ENCODE measurements at places on chromosomes 7 and 10. TPM values are rescaled to one million over a fixed set of nuclear protein-coding genes. Genes with fewer than 3 reads are reported as not detected.

Gene VWC2
- 8.0 TPM for total RNA-seq

Gene UCMA
- total RNA-seq, result not detected

Gene SPDYE9
- not detected for total RNA-seq

Gene LIPN
- not detected for total RNA-seq

Gene UNC5B
- total RNA-seq, result 13.1 TPM

Gene COL1A2
- 96.6 TPM for total RNA-seq

Gene WASHC2C
- total RNA-seq, result 30.2 TPM

Gene PODXL
- 59.0 TPM for total RNA-seq

Gene TBC1D12
- 4.6 TPM for total RNA-seq

DNA sequence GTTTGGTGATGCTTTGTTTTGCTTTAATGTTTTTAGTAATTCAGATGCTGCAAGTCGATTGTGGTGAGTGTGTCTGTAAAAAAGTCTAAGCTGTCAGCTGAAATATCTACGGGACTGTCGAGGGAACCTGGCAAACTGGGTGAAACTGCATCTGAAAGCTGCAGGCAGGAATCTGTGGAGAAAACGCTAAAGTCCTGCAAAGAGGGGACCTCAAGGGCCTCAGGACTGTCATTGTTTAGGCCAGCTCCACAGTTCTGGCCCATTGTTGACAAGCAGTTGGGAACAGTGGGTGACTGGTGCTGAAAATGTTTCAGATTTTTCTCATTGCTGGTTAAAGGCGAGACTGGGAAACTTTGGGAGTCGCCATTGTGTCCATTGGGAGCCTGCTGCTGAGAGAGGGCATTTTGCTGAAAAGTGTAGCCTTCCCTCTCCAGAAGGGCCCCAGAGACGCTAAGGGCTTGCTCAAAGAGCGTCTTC, 1.8 kb downstream of the HOXA2 start:
- DNase-seq, result no peak

DNA sequence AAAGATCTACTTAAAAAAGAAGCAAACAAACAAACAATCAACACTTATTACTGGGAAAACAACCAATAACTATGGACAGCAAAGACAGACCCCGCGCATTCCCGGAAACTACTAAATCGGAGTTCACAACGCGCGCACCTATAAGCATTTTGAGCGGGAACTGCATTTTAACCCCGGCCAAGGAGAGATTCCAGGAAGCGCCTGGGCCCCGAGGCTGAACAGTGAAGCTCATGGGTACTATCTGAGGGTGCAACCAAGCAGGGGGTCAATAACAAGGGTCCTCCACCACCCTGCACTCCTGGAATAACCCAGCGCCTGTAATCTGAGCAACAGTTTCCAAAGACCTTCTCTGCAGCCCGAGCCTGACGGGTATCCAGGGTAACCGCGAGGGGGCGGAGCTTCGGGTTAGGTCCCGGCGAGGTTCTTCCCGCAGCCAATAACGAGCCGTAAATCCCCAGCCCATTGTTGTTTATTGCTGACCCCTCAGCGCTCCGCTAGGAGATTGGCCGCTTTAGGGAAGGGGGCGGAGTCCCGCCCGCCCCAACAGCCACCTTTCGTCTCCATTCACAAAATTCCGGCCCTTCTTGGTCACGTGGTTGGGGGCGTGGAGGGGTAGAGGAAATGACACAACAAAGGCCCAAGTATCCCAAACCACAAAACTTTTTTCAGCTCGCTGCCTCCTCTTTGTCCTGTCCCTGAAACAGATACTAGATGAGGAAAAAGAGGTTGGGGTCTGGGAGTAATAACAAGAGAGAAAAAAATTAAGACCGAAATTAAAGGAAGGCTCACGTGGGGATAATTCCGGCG, 1.7 kb upstream of the ETV1 start:
- DNase-seq, result peak; percentile 97

DNA sequence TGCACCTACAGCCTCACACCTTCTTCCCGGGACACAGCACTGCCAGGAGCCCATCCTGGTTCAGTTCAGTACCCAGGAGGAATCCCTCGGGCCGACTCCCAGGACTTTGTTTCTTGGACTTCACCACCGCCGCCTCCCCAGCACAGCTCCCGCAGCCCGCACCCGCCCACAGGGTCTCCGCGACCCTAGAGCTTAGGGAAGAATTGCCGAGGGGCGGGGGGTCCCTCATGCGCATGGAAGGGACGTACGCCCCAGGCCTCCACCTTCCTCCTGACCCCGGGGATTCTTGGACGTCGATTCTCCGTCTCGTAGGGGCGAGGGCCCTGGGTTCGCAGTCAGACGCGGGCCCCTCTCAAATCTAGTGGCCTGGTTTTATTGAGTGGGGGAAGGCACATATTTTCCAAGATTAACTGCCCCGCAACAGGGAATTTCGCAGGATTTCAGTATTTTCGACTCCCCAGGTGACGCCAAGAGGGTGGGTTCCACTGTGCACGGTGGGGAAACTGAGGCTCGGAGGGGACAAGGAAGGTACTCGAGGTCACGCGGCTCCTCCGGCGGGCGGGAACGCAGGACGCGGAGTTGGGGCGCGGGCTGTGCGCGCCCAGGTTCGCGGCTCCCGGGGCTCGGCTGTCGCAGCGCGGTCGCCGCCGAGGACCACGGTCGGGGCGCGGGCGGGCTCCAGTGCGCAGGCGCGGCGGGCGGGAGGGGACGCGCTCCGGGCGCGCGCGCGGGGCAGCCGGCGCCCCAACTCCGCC, at the start of gene ADCY1:
Gene ADCY1, plus strand, starts transcription at position 708 of the 755 bp plus-strand sequence. CDS start 176 bp downstream, outside the sequence.
- no peak for DNase-seq

DNA sequence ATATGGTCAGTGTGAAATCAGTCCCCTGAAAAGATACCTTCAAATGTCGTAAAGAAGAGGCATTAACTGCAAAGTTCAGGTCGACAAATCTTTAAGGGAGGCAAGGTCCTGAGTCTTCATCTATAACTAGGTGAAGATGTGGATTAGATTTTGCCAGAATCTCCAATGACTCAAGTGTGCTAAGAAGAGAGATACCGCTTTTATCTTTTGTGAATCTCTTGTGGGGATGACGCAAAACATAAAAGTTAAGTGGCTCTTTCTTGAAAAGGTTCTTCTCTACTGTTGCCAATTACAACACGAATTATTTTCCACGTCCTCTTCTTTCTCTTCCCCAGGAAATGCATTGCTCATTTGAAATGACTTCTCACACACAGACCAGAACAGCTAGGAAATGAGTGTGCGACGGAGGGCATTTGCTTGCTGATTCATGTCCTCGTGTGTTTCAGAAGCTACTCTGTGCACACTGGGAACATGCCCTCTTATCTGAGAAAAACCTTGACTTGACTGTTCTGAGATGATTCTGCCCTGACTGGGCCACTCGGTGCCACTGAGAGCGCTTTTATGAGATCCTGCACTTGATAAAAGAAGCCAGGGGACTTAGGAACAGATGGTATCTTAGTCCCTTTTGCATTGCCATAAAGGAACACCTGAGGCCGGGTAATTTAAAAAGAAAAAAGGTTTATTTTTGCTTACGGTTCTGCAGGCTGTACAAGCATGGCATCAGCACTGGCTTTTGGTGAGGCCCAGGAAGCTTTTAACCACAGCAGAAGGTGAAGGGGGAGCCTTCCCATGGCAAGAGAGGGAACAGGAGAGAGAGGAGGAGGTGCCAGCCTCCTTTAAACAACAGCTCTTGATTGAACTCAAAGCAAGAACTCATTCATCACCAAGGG, 169.5 kb upstream of the PFKP start:
- no peak for DNase-seq

DNA sequence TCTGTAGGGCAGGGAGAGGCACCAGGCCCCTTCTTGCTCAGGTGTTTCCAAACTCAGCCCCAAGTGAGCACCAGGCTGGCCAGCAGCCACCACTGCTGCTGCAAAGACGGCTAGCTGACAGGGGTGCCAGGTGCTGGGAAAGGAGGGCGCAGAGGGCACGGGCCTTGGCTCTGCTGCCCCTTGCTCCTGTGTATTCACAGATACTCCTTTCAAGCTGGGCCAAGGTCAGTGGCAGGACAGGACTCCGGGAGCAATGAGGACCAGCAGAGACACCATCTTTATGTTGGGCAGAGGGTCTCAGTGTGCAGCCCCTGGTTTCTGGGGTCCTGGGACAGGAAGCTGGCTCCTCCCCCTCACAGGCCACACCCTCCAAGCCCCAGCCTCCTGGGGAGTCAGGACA, 110.1 kb downstream of the SMURF1 start:
- DNase-seq, result no peak

- DNase-seq, result no peak
These were observed 8.1 kb downstream of the SEMA3D start for GRCh38 chr7:85178531-85179298.

DNA sequence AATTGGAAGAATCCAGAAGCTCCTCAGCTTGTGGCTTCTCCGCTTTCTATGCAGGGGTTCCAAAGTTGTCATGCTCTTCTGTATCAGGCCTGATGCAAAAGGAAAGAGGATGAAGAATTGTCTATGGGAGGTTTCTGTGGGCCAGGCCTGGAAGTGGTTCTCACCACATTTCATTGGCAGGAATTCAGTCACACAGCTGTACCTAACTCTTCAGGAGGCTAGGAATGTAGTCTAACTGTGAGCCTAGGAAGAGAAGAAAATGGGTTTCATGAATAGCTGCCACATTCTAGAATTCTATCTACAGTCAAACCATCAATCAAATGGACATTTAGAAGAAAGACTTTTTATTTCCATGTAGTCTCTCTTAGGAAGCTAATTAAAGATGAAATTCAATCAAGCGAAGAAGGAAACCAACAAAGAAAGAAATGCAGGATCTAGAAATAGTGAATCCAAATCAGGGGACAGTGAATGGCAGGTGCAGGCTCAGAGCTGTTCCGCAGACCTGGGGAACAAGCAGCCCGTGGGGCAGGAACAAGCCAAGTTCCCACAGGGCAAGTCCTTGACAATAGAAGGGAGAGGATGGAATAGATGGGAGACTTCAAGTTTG, 25.4 kb upstream of the USP6NL start:
- DNase-seq, result no peak

DNA sequence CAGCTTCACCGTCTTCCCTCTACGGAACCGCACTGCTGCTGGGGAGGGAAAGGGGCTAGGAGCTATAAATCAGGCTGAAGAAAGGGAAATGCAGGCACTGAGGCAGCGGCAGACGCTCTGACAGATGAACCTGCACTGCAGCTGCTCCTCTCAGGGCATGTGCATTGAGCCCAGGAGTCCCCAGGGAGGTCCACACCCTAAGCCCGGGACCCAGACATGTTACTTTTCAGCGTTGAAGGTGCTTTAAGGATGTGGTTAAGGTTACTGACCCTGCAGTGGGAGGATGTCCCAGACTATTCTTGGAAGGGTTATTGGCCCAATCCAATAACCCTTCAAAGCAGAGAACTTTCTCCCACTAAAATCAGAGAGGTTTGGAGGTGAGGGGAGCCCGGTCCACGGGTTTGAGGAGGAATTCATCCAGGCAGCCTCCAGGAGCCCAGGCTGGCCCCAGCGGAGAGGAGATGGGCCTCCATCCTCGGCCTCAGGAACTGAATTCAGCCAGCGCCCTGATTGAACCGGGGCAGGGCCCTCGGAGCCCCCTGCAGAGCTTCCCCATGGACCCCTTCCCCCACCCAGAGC, 75.4 kb downstream of the ADARB2 start:
- DNase-seq, result no peak

DNA sequence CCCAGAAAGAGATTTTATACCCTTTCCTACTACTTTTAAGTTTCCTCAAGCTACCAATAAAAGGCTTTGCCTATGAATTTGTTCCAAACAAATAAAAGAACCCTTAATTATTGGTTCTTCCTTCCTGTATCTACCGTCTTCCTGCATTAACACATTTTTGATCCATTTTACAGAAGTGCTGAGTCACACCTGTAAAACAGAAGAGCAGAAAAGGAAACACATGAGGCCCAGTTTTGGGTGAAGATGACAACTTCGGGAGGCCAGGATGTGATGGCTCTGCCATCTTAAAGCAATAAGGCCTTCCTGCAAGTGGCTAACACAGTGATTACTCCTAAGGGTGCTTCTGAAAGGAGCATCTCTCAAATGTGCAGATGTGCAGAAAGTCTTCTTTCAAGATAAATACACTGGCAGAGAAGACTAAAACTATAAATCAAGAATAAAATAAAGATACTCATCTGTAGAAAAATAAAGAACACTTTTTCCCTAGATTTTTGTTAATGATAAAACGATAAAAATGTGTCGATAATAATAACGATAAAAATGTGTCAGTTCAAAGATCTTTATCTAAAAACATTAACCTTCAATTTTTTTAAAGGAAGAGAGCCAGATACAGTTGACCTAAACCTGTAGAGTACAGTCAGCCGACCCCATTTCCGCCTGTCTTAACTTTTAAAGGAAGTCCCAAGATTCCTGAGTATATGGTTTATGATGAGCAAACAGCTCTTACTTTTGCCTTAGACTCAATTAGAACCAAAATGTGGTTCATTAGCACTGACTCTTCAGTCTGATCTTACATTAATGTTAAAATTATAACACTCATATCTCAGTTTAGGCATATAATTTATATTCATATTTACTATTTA, 108.6 kb downstream of the UBE2H start:
- no peak for DNase-seq

DNA sequence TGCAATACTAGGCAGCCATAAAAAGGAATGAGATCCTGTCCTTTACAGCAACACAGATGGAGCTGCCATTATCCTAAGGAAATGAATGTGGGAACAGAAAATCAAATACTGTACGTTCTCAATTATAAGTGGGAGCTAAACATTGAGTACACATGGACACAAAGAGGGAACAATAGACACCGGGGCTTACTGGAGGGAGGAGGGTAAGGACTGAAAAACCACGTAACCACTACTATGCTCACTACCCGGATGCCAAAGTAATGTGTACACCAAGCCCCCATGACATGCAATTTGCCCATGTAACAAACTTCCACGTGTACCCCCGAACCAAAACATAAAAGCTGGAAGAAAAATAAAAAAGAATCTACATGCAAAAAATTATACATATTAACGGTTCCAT, 587.0 kb downstream of the PARD3 start:
- DNase-seq, result no peak

- DNase-seq, result no peak
These were observed 63.1 kb downstream of the FZD1 start for GRCh38 chr7:91327346-91327745.

DNA sequence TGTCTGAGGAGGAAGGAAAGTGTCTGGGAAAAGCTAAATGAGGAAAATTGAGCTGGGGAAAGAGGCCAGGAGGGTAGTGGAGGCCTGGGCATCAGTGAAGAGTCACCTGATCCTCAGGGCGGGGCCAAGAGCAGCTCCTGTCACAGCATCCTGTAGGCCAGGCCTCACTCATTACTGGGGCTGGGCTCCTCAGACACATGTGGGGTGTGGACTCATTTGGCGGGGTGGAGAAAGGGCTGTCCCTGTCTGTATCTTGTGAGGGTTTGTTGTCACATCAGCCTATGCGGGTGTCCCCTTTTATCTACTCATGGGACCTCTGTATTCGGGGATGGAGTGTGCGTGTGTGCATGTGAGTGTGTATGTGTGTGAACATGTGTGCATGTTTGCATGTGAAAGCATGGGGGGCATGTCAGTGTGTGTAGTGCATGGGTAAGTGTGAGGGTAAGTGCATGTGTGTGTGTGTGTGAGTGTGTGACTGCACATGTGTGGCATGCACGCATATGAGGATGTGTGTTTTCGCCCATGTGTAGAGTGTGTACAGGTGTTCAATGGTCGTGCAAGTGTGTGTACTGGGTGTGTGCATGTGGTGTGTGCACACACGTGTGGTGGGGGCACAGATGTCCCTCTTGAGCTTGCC, 67.8 kb downstream of the RAMP3 start:
- DNase-seq, result no peak

GRCh38 chr10:101867931-101868330, 24.3 kb upstream of the KCNIP2 start:
- DNase-seq, result no peak

Data from Right ventricle myocardium inferior (tissue), 1 donor.